ENCODE measurements at places on chromosomes 4 and X. TPM values are rescaled to one million over a fixed set of nuclear protein-coding genes. Genes with fewer than 3 reads are reported as not detected.

DNA sequence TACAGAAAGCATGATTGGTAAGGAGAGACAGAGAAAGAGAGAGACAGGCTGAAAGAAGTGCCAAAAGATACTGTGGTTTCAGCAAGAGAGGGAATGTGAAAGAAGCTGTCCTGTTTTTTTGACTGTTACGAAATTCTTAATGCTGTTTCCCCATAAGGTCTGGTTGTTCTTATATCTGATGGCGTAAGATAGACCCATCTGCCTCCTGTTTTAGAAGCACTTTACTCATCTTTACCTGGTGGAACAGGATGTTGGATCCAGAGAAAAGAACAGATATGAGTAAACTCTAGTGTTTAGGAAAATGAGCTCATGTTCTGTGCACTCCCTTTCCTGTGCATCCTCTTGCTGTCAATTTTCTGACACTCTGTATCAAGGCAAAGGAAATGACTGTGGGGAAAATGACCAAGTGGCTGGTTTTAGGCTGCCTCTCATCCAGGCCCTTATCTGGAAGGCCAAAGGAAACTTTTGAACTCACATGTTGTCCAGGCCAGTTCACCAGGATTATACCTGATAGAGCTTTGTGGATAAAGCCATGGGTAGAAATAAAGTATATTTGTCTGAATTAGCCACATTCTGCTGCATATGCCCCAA is 311.7 kb upstream of the HTR2C start:
- no peaks in the 10 kb centered on the region for H3K36me3 ChIP-seq
- no peaks in the 10 kb centered on the region for H3K27me3 ChIP-seq
- H3K4me1 ChIP-seq = no peaks in the 10 kb centered on the region
- H3K4me3 ChIP-seq = no peak overlapping the region
- no peak overlapping the region for H3K27ac ChIP-seq
- no peak for DNase-seq

GRCh38 chr4:174859904-174860303 is 30.9 kb upstream of the GLRA3 start:
- H3K27ac ChIP-seq = no peak overlapping the region
- H3K36me3 ChIP-seq = no peaks in the 10 kb centered on the region
- no peaks in the 10 kb centered on the region for H3K4me1 ChIP-seq
- DNase-seq = no peak
- H3K4me3 ChIP-seq = no peak overlapping the region

- H3K36me3 ChIP-seq = no peaks in the 10 kb centered on the region
- no peaks in the 10 kb centered on the region for H3K27me3 ChIP-seq
- H3K4me1 ChIP-seq = no peaks in the 10 kb centered on the region
- no peak for DNase-seq
Measured at GRCh38 chrX:20320461-20321159, 53.9 kb upstream of the RPS6KA3 start.

DNA sequence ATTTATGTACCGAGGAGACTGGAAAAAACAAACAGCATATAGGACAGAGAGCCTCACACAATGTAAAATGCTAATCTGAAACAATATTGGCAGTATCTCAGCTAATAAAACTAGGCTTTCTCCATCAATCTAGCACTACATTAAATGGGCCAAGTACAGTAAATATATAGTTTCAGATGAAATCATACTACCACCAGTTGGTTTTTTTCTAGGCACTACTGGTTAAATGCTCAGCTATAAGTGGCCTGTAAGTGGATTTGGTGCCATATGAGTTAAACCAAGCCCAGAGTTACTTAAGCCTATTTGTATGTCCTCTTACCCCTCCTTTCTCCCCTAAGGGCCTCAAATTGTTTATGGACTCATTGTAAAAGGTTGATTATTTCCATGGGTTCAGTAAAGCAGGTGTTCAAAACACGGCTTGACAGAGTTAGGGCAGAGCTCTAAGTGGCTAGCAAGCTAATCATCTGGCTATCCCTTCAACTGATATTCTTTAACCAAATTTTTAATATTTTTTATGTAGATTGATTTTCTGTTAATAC is 57.5 kb downstream of the FAM13A start:
- H3K36me3 ChIP-seq = no peaks in the 10 kb centered on the region
- H3K4me1 ChIP-seq = no peaks in the 10 kb centered on the region
- DNase-seq = no peak
- no peak overlapping the region for H3K27ac ChIP-seq
- H3K4me3 ChIP-seq = no peak overlapping the region
- no peaks in the 10 kb centered on the region for H3K27me3 ChIP-seq

Gene TCEANC
- 8.6 TPM for total RNA-seq

- H3K27ac ChIP-seq = no peak overlapping the region
- peak; percentile 39 for DNase-seq
- H3K36me3 ChIP-seq = no peaks in the 10 kb centered on the region
Measured at GRCh38 chr4:70746179-70746839, 24.5 kb downstream of the RUFY3 start.

- no peaks in the 10 kb centered on the region for H3K27me3 ChIP-seq
- H3K36me3 ChIP-seq = no peaks in the 10 kb centered on the region
- DNase-seq = no peak
- no peak overlapping the region for H3K4me3 ChIP-seq
- no peaks in the 10 kb centered on the region for H3K4me1 ChIP-seq
Measured at GRCh38 chrX:33194876-33195433, 16.4 kb downstream of the DMD start.

Gene GAGE13
- total RNA-seq = not detected

All from thyroid gland (tissue), 4 donors.